Stimulated activated CD8-positive, alpha-beta memory T cell treated with anti-CD3 and anti-CD28 coated beads, Interleukin-4, amount 100 ng/mL, for 1 hour (primary cell): ENCODE measurements at places on chromosomes 2 and 18.

DNA sequence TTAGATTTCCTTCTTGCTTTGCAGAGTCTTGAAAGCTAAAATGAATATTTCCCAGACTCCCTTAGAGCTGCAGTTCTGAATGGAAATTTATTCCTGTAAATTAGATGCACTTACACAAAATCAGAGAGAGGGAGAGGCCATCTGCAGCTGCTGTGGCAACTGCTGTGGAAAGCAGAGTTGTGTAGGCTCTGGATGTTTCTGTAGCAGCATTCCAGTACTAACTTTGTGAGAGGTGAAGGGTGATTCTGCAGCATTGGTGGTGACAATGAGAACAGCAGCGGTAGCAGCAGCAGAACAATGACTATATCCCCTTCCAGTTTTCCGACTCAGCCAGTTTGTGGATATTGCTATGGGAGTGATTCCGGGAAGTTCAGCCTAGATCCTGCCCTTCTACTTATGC is 433.0 kb upstream of the REG3G start:
- no peak for DNase-seq

DNA sequence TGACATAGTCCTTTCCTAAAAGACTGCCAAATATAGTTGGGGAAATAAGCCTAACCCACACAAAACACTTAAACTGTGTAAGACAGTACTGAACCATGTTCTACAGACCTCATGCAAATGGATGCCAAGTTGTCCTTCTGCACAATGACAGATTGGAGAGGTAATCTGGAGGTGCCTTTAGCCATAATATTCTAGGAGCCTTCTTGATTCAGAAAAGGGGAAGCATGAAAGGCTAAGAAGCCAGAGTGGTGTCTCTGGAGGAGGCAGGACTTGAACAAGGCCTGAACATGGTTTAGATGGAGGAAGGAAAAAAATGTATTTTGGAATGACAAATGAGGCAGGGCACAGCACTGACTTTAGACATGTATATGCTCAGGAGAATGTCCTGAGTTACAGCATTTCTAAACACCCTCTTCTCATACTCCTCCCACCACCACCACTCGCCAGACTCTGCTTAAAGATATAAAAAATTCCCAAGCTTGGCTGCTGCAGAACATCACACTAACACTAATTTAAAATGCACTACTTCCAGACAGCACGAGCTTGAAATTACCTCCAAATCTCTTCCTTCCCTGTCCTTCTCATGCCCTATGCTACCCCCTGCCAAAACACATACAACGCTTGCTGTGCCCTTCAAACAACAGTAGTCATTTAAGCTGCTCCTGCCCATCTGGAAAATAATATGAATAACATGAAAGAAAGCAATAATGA is 110.4 kb downstream of the ANKRD44 start:
- DNase-seq, result no peak

DNA sequence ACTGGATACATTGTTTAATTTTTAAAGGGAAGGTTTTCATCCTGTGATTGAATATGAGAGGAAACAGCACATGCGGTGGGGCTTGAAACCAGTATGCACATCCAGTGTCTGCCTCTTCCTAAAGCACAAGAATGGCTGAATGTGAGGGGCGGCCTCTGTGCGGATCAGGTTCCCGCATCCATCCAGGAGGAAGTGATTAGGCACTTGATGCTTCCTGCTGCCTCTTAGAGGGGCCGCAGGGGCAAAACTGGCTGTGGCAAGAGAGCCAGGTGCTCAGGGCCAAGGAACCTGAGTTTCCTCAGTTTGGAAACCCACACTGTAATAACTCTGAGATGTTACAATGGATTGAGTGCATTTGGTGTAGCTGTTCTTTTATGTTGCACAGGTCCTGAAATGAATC is 48.8 kb downstream of the THNSL2 start:
- no peak for DNase-seq

DNA sequence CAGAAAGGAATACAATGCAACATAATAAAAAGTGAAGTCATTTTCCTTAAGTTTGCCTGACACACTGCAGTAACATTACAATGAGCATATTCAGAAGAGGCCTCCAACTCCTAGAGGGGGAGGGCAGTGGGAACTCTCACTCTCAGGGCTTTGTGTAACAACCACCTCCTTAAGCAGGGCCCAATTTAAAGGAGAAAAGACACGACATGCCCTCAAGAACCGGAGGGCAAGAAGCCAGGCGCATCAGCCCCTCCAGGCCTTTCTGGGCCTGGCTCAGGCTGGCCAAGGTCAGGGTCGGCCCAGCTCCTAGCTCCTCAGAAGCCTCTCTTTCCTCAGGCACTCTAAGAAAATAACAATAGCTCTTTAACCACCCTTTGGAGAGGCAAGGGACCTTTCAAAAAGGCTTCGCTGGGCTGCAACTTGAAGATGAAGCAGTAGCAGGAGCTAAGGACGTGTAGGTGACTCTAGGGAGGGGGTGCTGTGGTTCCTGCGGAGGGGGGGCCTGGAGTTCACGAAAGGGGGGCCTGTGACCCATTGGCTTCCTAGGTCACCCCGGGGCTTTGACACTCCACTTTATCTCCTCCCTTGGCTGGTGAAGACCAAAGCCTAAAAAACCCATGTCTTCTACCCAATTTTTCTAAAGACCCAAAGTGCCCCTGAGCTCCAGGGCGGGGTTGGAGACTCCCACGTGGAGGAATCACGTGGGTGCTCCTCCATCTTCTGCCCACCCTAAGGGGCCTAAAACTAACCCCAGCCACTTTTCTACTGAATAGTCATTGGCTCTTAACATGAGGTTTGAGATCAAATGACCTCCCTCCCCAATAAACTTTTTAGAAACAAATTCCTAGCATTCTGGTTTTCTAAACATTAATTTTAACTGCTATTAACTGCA is 13.3 kb downstream of the SERTAD2 start:
- no peak for DNase-seq

DNA sequence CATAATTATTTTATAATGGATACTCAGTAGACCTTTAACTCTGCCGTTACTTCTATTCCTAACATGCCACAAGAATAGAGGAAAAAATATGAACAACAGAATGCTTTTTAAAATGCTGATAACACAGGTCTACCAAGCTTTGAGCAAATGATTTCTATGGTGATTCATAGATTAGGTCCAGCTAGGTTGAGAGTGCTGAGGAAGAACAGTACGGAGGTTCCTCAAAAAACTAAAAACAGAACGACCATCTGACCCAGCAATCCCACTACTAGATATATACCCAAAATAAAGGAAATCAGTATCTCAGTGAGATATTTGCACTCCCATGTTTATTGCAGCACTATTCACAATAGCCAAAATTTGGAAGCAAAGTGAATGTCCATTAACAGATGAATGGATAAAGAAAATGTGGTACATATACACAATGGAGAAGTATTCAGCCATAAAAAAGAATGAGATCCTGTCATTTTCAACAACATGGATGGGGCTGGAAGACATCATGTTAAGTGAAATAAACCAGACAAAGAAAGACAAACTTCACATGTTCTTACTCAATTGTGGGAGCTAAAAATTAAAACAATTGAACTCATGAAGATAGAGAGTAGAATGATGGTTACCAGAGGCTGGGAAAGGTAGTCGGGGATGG is 111.6 kb upstream of the SERTAD2 start:
- no peak for DNase-seq

DNA sequence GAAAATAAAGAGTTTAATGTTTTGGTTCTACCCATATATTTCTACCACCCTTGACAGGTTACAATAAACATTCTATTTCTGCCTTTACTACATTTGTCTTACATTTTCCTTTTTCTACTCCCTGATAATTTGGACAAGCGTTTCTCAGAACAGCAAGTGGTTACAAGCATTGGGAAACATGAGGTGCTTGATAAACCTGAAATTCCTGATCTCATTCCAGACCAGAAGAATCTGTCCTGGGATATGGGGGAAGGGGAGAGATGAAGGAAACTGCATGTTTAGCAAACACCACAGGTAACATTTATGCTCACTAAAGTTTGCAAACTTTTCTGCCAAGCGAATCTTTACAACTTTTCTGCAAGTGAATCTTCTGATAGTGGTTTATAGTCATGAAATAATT is 28.3 kb upstream of the DSC1 start:
- no peak for DNase-seq

DNA sequence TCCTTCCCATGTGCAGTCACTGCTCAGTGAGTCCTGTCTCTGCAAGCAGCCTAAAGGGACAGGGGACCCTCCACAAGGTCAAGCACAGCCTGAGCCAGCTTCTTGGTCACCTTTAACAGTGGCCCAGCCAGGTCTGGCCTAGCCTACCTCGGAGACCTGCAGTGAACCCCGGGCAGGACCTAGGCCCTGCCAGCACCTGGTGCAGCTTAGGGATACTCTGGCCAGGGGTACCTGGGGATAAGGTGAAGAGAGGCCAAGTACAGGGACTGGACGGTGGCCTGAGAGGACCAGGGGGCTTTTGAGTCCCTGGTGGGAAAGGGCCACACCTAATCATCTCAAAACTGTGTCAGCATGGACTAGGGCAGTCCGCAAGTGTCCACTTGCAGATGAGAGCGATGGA is 67.8 kb downstream of the EMX1 start:
- DNase-seq, result no peak

GRCh38 chr2:147937744-147938349 is 82.7 kb downstream of the ORC4 start:
- DNase-seq, result no peak

- DNase-seq, result no peak
Observed at GRCh38 chr2:124646166-124646815, 621.2 kb downstream of the CNTNAP5 start.

GRCh38 chr2:10305715-10306114 is 3.0 kb downstream of the HPCAL1 start:
- no peak for DNase-seq

DNA sequence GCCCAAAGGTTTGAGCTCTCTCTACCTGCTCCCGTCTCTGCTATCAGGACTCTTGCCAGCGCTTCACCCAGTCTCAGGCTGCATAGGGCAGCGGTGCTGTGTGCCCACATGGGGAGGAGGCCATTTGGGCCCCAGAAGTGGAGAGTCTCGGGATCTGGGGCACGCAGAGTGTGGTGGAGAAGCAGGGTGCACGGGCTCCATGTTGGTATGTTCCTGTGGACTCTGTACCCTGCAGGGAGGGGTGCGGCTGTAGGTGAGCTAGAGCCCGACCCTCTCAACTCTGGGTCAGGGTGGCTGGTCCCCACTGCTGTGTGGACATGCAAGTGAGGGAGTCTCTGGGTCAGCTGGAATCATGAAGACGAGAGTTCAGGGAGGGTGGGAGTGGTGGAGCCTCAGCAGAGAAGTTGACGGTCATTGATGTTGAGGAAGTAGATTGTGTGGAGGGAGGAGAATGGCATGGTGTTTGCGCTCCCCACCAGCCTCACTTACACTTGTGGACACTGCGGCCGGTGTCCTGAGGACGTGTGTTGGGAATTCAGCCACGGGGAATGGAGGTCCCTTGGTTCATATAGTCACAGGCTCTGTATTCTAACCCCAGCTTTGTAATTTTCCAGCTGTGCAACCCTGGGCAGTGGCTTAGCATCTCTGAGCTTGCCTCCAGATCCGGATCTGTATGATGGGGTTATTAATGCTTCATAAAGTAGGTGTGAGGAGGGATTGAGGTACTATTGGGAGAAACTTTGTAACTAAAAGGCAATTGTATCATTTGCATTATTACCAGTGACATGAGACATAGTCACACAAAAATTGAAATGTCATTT is 840 bp upstream of the PSD4 start:
- no peak for DNase-seq

DNA sequence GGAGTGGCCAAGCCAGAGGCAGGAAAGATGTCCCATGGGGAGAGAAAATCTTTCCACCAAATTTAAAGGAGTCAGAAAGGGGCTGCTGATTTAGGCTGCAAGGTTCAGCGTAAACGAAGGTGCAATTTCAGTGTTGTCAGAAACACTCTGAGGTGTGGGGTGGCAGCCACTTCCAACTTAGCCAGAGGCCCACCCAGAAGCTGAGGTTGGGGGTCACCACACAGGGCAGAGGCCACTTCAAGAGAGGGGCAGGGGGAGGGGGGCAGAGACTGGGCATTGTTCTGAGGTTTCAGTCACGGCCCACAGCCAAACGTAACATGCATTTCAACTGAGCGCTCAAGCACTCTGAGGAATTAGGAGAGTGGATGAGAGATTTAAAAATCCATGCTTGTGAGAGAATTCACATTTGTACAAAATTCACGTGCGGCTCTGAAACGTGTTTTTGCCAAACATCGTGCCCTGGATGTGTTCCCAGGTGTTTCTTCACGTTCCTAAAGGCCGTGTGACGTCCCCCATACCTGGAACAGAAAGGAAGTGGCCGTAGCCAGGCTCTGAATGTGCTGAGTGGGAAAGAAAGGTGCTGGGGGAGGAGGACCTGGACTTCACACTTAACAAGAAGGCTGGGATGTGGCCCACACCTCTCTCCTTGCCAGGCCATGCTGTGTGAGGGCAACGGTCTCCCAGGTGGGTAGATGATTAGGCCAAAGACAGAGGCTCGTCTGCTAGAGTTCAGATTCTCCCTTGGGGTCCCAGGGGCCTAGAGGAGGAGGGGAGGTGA is 19.5 kb upstream of the BOK start:
- no peak for DNase-seq

DNA sequence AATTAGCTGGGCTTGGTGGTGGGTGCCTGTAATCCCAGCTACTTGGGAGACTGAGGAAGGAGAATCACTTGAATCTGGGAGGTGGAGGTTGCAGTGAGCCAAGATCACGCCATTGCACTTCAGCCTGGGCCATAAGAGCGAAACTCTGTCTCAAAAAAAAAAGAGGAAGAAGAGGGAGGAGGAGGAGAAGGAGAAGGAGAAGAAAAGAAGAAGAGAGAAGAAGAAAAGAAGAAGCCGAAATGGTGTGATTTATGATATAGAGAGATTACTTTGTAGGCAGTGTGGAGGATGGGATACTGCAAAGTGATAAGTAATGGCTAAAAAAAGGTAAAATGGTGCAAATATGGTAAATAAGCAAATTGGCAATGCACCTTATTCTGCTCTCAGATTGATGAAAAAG is 25.1 kb downstream of the THNSL2 start:
- no peak for DNase-seq

DNA sequence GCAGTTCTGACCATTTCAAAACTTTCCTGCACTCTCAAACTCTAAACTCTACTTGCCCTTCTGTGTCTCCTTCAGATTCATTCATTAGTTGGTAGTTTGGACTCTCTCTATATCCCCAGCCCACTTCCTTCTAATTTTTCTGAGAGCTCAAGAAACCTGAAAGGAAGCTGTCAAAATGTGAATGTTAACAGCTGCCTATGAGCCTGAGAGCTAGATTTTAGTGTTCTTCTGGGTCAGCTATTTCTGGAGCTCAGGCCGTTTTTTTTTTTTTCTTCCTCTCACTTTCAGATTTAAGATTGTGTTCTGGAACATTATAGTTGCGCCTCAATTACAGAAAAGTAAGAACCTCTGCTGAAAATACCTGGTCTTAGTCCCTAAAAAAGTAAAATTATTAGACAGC is 73.1 kb downstream of the RTN4 start:
- no peak for DNase-seq

GRCh38 chr2:106789185-106789584 is 96.8 kb downstream of the ST6GAL2 start:
- DNase-seq, result no peak
